ENCODE measurements at places on chromosomes 13 and 19.

DNA sequence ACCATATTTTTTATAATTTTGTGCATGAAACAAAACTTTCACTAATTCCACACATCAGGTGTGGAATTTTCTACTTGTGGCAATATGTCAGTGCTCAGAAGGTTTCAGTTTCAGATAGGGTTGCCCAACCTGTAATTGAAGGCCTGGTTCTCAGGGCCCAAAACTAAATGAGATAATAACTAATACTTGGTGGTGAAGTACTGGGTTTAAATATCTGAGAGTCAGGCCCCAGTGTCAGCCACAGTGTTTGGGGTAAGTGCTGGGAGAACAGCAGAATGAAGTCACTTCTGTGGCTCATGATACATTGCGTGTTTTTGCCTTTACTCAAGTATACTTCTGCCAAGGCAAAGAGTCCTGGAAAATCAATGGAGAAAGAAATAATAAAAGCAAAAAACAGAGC is 5.6 kb downstream of the SAFB start:
- DNase-seq: no peak

DNA sequence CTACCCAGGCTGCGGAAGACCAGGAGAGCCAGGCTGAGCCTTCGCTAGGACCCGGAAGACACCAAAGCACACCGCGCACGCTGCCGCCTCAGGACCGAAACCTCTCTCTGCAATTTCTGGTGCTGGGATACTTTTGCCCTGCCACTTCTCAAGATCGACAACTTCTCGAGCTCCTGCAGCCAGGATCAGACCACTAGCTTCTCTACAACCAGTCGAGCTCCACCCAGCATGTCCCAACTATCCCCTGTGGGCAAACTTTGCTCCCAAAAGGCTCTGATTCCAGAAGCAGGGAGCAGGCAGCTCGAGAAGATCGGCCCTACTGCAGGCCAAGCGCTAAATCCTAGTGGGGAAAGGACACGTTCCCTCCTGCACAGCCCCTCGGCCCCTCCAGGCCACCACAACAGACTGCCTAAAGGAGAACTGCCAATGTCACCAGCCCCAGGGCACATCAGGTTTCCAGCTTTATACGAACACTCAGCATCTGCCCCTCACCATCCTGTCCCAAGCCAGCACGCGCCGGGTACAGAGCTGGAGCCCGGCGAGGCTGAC is 979 bp downstream of the AKAP8 start:
- DNase-seq: peak; percentile 38

DNA sequence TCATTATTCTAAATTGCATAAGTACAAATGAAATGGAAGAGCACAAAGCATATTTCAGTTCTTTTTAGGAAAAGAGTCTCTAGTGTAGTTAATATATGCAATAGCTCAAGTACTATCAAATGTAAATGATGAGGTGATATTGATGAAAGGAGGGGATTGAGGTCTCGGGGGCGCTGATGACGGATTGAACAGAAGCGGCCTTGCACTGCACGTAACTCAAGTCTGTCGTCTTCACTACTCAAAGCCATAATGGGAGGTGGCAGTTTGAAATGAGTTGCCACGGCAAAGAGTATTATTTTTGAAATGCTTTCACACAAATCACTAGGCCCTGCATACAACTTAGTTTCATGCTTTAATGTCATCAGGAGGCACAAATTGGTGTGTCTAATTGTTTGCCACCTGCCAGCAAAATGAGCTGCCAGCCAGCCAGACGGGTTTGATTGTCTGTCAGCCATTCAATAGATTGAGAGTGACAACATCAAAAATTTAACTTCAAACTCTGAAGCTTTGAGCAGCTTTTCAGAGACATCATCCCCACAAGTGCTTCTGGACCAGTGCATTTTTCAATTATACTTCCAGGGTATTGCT is 256.6 kb downstream of the NBEA start:
- DNase-seq: no peak

- DNase-seq: no peak
Measured at GRCh38 chr13:44431150-44431549, 57.5 kb downstream of the SERP2 start.

DNA sequence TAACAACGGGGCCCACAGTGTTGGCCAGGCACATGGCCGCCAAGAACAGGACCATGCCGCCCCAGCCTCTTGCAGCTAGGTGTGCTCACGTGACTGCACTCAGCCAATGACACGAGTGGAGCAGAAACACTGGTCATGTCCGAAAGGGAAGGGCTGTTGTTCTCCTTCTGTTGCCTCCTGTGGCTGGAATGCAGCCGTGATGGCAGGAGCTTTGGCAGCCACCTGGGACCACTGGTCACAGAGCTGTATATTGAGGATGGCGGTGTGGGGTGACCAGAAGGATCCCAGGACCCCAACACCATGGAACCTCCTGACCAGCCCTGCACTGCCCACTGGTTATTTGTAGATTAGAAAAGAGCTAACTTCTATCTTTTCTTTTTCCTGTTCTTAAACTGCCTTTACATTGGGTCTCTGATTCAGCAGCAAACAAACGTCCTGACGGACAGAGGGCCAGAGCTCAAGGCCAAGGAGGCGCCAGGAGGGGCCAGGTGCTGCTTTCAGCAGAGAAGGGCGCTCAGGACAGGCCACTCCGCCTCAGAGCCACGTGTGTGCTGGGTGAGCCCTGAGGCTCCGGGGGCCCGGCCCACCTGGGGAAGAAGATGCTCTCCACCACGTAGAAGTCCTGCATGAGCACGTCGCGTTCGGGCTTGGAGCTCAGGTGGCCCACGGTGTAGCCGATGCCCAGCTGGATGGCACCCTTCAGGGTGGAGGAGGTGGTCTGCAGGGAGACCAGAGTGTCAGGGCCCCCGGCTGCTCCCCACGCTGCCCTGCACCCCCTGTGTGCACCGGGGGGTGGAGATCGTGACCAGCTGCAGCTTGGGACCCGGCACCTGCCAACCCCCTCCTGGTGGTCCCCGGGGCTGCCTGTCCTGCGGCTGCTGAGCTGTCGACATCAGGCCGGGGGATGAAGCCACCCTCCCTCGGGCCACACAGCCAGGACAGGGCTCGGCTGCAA is 35.0 kb upstream of the CACTIN start:
- no peak for DNase-seq

DNA sequence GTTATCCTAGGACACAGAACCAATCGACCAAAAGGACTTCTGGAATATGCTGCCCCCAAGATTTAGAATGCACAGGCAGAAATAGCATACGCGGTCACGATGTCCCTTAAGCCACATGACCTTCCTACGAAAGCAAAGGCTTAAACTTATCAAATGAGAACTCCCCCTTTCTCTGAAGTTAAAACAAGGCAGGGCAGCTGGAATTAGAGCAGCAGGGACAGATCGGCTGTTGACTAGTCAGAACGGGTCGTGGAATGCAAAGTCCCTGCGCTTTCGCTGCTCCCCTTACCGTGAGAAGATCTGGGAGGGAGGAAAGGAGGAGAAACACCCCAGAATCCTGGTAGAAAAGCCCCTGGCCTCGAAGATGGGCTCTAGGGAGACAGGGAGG is 799 bp upstream of the USPL1 start:
- DNase-seq: peak; percentile 60

- peak; percentile 59 for DNase-seq
Measured at GRCh38 chr19:10000171-10000826, 10.0 kb downstream of the COL5A3 start.

DNA sequence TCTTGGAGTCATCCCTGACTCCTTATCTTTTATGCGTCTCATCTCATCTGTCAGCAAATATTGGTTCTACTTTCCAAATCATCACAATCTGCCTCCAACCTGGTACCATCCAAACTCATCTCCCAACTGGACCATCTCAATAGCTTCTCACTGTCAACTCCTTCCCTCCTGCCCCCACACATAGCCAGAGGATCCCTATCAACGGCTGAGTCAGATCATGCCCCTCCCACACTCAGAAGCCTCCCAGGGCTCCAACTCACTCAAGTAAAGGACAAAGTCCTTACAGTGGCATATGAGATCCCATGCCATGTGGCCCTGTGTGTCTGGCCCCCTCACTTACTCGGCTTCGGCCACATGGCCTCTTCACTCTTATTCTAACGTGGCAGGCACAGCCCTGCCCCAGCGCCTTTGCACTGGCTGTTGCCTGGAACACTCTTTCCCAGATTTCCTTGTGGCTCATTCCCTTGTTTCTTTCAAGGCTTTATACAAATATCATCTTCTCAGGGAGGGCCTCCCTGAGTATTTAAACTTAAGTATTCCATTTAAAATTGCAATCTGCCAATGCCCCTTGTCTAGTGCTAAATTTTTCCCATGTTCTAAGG is 4.3 kb downstream of the SPRED3 start:
- DNase-seq: no peak

DNA sequence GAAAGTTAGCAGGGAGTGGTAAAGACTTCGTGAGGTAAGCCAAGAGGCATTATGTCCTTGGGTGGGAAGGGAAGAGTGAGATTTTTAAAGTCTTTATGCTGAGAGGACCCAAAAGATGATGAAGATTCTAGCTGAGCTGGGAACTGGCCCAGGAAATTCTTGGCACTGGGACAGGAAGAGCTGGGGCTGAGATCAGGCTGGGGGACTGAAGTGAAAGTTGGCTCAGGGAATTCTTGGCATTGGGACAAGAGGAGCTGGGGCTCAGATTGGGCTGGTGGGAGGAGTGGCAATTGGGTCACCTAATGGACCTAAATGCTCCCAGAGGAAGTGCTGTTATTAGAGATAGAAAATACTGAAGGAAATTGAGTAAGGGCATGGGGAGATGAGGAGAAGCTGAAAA is 8.8 kb downstream of the SCEL start:
- no peak for DNase-seq

DNA sequence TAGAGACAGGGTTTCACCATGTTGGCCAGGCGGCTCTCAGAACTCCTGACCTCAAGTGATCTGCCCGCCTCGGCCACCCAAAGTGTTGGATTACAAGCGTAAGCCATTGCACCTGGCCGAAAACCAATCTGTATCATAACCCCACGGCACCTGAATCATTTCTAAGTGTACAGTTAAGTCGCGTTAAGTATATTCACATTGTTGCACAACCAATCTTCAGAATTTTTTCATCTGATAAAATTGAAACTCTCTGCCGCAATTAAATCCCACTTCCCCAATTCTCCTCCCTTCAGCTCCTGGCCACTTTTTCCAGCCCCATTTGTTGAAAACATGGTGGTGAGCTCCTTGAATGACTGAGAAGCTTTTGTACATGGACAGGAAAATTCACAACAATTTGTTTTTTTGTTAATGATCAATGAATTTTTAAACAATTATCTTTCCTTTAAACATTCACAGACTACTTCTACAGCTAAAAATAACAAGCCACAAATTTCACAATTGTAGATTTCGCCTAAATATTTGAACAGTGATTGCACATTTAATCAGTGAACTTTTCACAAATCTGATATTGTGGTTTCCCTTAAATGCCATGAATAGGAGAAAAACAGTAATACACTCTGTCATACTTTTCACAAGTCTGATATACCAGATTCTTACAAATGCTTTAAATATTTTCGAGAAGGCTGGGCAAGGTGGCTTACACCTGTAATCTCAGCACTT is 13.8 kb downstream of the FGF21 start:
- DNase-seq: no peak

GRCh38 chr19:35294328-35294727 is 2.4 kb downstream of the MAG start:
- DNase-seq: no peak

GRCh38 chr13:30997697-30998096 is 65.2 kb downstream of the TEX26 start:
- no peak for DNase-seq

DNA sequence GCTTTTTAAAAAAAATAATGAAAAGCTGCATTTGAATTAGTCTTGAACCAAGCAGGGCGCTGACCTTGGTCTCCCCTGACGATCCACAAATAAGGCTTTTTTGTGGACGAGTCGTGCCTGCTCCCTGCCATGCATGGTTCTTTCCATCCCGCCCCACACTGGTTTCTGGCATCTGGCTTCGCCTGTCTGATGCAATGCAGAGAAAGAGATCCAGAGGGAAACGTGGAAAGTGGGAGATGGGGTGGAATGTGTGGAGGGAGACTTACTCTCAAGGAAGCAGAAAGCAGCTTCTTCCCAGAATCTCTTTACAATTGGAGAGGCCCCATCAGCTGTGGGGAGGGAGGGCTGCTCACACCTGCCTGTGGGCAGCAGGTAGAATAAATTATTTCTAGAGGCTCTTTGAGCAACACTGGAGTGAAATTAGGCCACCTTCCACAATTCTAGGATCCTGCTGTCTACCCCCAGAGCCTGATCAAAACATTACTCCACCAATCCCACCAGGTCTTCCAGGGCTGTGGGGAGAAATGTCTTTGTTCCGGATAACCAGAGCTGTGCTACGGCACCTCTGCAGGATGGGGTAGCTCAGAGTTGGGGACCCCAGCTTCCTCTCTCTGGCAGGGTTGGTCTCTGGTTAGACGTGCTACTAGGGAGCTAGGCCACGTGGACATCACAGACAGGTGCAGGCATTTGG is 183.5 kb downstream of the UQCRFS1 start:
- no peak for DNase-seq

DNA sequence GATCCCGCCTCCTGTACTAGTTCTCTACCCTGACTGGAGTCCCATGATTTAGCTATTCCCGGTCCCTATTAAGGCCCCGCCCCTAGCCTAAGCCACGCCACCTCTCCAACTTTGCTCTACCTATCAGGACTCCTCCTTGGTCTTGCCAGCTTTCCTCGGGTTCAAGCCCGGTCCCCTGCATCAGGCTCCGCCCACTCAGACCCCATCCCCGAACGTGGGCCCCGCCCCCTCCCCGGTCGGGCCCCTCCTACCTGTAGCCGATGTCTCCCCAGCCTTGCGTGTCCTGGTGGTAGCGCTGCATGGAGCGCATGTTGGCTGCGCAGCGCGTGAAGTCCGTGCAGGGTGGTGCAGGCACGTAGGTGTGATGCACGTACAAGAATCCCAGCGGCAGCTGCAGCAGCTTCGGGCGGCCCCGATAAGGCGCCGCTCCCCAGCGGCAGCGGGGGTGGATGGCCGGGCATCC is 7.3 kb upstream of the RASAL3 start:
- no peak for DNase-seq

DNA sequence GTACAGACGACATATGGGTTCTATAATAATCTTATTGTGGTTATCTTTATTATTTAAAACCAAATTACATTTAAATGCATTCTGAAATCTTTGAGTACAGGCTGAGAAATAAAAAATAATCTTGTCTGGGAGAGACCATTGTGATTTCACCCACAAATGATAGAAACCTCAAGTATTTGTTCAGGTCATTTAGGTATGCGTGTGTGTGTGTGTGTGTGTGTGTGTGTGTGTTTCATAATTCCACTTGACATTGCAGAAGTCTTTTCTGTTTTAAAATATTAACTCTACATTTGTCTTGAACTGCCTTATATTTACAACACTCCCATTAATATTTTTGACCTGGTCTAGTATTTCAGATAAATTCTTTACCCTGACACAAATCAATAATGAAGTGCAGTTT is 126.9 kb downstream of the SPRY2 start:
- DNase-seq: no peak

- no peak for DNase-seq
Measured at GRCh38 chr13:74389056-74389455, 254.9 kb upstream of the KLF12 start.

DNA sequence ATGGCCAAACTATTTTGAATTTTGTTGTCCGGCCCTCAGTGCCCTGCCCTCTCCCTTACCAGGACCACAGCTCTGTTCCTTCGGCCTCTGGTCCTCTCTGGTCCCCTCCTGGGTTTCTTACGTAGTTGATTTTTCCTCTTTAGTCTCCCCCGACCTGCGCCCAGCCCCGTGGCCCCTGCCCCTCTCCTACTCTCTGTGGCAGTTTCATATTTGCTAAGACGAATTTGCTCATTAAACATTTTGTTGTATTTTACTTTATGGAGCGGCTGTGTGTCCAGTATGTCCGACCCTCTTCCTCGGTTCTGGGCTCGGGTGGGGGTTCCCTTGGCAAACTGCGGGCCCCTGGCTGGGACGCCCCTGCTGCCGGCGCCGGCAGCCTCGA is 576 bp upstream of the EPN1 start:
- DNase-seq: no peak

Data from CD4-positive, alpha-beta T cell treated with Interleukin-15 for 4 hours (primary cell).